ENCODE measurements at places on chromosomes 13 and 19. TPM values are rescaled to one million over a fixed set of nuclear protein-coding genes. Genes with fewer than 3 reads are reported as not detected.
A peak's percentile ranks its signal among the peaks of the same experiment; 100 is the strongest.

DNA sequence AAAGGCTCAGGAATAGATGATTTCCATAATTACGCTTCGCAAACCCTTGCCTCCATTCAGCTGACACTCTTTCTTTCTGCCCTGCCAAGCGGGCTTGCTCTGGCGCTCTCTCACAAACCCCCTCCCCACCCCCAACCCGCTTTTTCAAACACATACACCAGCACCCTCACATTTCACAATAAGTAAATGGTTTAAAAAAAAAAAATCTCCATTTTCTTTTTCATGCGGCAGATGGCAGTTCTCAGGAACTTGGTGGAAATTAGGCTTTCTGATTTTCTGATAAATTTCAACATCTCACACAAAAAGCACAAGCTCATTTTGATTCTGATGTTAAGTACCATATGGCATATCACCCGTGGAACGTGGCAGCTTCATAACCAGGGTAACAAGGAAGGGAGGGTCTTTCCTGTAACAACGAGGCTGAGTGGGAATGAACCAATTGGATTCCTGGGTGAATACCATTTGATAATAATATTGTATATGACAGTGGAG is 43.8 kb downstream of the C13orf42 start:
- DNase-seq = no peak

DNA sequence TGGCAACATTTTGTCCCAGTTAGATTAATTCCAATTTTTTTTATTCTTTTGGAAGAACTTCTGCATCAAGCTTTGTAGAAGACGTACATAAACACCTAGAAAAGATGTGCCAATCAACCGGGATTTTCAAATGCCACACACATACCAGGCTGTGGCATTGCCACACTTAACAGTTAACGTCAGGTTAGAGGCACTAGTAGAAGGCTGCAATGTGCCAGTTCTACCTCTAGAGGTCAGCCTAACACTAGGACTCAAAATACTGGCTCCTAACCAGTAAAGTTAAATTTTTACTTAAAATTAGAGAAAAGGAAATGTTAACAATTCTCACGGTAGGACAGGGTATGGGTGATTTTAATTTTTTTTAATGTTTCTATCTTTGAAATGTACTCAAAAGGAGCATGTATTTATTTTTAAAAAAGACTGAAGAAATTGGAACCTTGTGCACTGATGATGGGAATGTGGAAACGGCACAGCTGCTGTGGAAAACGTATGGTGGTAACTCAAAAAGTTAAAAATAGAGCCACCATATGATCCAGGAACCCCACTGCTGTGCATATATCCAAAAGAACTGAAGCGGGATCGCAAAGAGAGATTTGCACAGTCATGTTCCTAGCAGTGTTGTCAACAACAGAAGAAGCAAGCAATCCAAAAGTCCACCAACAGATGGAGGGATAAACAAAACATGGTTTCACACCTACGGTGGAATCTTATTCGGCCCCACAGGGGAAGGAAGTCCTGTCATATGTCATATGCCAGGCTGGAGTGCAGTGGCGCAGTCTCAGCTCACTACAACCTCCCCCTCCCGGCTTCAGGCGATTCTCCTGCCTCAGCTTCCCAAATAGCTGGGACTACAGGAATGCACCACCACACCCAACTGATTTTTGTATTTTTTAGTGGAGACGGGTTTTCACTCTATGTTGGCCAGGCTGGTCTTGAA is 30.3 kb downstream of the CRYL1 start:
- DNase-seq = peak; percentile 41

DNA sequence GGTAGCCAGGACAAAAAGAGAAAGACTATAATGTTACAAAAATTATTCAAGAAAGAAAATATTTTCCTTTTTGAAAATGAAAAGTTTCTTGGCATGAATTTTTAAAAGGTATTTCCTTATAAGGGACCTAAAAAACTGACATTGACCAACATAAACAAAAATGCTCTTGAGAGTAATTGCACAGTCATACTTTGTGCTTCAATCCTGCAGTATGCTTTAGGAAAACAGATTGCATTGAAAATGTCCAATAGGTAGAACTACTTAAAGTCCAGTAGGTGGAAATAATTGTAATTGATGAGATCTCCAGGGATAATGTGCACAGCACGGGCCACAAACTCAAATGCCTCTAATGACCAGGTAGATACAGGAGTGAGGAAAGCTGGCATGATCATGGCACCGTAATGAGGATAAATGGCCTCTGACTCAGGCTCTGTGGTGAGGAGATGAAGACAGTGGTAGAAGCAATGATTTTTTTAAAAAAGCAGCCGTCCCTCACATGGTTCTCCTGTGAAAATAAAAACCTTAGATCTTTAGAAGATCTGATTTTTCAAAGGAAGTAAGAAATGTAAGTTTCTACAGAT is 278.0 kb downstream of the ITGBL1 start:
- no peak for DNase-seq

GRCh38 chr19:56253737-56254136 is 18.8 kb upstream of the EDDM13 start:
- peak; percentile 51 for DNase-seq

DNA sequence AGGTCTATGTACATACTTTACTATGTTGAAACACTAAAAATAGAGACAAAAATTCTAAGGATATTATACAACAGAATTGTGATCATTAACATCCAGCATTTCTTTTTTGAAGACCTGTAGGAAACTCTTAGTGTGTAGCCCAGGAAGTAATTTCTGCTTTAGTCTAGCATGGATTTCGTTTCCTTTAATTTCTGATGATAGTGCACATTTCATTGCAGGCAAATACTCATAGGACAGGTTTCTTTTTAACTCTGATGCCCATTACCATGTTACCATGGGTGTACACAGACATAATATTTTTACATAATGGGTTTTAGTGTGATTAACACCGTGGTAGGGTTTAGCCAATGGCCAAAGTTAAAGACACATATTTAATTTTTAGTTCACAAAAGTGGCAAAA is 27.1 kb downstream of the LIG4 start:
- DNase-seq = no peak

GRCh38 chr13:69618838-69619237 is 488.8 kb upstream of the ATXN8OS start:
- DNase-seq = no peak

DNA sequence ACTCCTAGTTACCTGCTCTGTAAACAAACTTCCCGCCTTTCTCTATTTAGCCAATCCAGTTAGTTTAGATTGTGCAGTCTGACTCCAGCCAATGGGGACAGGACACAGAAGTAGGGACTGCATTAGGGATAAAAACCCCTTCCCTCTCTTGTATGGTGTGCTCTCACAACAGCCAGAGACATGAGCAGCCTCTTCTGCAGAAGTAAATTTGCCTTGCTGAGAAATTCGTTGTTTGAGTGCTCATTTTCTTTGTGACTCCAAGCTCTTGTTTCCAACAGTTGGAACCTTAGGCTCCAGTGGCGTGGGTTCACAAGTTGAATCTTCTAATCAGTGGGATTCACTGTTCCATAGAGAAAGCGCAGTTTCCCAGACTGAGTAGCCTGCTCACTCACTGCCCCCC is 66.1 kb downstream of the ZNF93 start:
- no peak for DNase-seq

DNA sequence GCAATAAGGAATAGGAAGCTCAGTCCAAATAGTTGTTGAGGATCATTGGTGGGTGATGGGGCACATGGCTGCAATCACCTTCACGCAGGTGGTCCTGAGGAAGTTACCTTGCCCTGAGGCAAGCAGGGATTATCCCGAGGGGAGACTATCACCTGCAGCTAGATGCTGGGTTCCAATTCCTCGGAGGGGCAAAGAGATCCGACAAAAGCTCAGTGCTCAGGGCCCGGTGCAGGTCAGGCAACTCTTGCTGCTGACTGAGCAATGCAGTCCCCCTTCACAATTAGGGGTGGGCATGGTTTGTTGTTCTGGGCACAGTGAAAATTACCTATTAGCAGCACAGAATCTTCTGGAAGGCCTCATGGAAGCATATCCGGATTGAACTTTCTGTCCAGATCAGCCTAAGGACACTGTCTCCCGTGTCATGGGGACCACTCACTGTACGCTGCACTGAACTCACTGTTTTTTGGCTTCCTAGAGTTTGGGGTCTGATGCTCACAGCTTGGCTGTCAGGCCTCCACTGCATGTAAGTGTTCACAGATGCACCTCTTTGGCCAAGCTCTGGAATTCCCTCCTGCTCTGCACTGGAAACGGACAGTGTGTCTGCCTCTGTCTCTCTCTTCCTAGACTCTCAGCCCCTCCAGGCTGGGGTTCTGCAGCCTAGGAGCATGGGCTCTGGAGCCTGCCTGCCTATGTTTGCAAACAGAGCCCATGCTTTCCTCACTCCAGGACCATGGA is 372.7 kb downstream of the ZNF536 start:
- no peak for DNase-seq

- no peak for DNase-seq
Observed at GRCh38 chr13:110195547-110196485, 111.1 kb downstream of the COL4A1 start.

DNA sequence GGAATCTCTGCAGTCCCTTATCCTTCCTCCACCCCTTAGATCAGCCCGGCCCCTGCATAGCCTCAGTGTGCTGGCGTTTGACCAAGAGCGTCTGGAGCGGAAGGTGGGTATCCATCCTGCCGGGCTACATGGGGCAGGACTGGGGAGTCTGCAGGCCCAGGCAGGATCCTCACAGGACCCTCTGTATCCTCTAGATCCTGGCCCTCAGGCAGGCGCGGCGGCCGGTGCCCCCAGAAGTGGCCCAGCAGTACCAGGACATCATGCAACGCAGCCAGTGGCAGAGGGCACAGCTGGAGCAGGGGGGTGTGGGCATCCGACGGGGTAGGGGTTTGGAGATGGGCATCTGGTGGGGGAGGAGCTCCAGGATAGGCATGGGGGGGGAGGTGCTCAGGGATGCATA is 8.9 kb downstream of the PODNL1 start:
- DNase-seq = no peak

- no peak for DNase-seq
Observed at GRCh38 chr13:42990291-42991232, 1.5 kb downstream of the EPSTI1 start.

- no peak for DNase-seq
Observed at GRCh38 chr13:99408703-99409000, 92.6 kb upstream of the TM9SF2 start.

The EFNB2 gene
- total RNA-seq = 62.0 TPM

The CABP5 gene
- not detected for total RNA-seq

The OR7A17 gene
- not detected for total RNA-seq

The CRB3 gene
- total RNA-seq = 0.34 TPM
